ENCODE measurements at places on chromosomes 3 and 15.

- no peak for DNase-seq
Measured at GRCh38 chr15:38997841-38998240, 433.2 kb upstream of the RASGRP1 start.

DNA sequence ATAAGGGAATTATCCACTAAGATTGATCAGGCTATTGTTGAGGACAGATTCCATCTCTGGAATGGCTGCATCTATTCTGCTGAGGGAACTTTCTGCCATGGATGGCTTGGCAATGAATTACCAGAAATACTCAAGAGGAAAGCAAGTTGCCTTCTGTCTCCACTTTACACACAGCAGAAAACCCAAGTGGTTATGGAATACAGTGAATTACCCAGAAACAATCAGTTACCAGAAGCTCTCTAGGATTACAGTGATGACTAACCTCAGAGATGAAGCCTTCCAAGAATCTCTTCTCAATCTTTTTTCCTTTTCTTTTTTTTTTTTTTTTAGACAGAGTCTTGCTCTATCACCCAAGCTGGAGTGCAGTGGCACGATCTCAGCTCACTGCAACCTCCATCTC lies 183.3 kb downstream of the WDR76 start:
- no peak for DNase-seq

DNA sequence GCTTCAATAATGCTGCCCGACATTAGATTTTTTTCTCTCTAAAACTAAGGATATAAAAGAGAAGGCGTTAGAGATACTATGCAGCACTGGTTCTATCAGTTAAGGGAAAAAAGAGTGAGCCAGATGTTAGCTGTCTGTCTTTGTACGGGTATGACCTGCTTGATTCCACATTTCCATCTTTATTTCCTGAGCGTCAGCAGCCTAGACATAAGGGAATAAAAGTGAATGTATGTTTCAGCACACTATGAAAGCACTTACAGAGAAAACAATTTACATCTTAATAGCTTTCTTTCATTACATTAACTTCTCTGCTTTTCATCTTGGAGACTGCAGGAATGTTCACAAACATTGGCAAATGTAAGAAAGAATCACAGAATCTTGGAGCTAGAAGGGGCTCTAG lies 319.3 kb downstream of the CTNNB1 start:
- no peak for DNase-seq

- no peak for DNase-seq
Measured at GRCh38 chr3:196194542-196194915, 16.7 kb downstream of the ZDHHC19 start.

DNA sequence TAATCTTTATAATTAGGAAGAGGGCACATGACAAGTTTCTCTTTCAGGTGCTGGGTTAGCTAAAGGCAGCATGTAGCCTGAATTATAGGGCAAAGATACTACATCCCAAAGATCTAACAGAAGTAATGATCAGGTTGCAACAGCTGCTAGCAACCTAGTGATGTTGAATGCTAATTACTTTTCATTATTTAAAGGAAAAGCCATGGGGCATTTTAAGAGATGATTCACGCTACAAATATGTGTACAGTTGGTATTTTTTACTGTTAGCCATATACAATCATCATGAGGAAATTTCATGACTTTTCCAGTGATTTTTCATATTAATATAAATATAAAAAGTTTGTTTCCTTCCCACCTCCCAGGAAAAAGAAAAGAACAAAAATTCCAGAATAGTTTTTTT lies 43.0 kb downstream of the NEK10 start:
- no peak for DNase-seq

DNA sequence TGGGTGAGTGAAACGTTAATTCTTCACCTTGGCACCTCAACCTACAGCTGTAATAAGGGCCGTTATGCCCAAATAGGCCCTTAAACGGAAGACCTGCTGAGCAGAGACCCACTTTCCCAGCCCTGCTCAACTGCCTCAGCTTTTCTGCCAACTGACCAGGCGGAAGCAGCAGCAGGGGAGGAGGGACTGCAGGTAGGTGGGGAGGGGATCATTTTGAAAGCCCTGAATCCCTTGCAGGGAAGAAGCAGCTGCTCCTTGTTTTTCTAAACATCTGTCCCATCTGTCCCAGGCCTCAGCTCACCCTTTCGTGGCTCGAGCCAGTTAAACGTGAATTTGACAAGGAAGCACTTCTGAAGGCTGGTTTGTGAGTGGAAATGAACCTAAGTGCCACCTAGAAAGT lies 978 bp upstream of the CMC1 start:
- no peak for DNase-seq

Data from activated naive CD4-positive, alpha-beta T cell treated with anti-CD3 and anti-CD28 coated beads, Interleukin-2, amount 50 U/mL, for 16 hours (primary cell).